ENCODE measurements at places on chromosomes 11 and 22. TPM values are rescaled to one million over a fixed set of nuclear protein-coding genes. Genes with fewer than 3 reads are reported as not detected.

- no peak overlapping the region for H3K27ac ChIP-seq
- no peak overlapping the region for H3K4me3 ChIP-seq
- no peaks in the 10 kb centered on the region for H3K36me3 ChIP-seq
Measured at GRCh38 chr11:3894128-3894731, 38.8 kb downstream of the STIM1 start.

GRCh38 chr11:69193151-69193550 is 37.4 kb downstream of the SMIM38 start:
- H3K27ac ChIP-seq, result no peak overlapping the region
- peak; percentile 67 for DNase-seq
- H3K36me3 ChIP-seq, result no peaks in the 10 kb centered on the region
- no peaks in the 10 kb centered on the region for H3K27me3 ChIP-seq
- H3K4me1 ChIP-seq, result peaks cover 29% of the 10 kb centered on the region
- H3K4me3 ChIP-seq, result no peak overlapping the region

GRCh38 chr11:118658429-118659313 is 20.8 kb downstream of the TREH start:
- no peak overlapping the region for H3K27ac ChIP-seq
- peaks cover 48% of the 10 kb centered on the region for H3K4me1 ChIP-seq
- H3K4me3 ChIP-seq, result no peak overlapping the region
- DNase-seq, result no peak
- H3K27me3 ChIP-seq, result no peaks in the 10 kb centered on the region
- peaks cover 58% of the 10 kb centered on the region for H3K36me3 ChIP-seq

- H3K4me3 ChIP-seq, result no peak overlapping the region
- H3K27me3 ChIP-seq, result no peaks in the 10 kb centered on the region
- H3K27ac ChIP-seq, result no peak overlapping the region
- DNase-seq, result no peak
- H3K4me1 ChIP-seq, result no peaks in the 10 kb centered on the region
Measured at GRCh38 chr22:23675502-23676415, 15.1 kb upstream of the RGL4 start.

DNA sequence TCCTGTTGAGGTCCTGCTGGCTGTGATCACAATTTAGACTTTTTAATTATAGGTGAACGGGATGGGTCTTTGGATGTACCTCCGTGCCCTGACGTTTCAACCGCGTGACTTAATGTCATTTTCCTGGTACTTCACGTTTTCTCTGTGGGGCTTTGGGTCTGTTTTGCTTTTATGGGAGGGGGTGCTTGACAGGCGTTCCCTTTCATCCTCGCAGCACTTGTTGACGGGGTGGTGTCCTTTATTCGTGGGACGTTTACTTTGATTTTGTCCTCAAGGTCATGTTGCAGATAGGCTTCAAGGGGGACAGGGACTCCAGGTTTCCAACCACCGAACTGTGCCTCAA is 994 bp downstream of the PPP6R3 start:
- H3K4me3 ChIP-seq, result peak overlapping the region; percentile 59
- H3K27me3 ChIP-seq, result no peaks in the 10 kb centered on the region
- H3K36me3 ChIP-seq, result no peaks in the 10 kb centered on the region
- H3K27ac ChIP-seq, result no peak overlapping the region
- no peak for DNase-seq

DNA sequence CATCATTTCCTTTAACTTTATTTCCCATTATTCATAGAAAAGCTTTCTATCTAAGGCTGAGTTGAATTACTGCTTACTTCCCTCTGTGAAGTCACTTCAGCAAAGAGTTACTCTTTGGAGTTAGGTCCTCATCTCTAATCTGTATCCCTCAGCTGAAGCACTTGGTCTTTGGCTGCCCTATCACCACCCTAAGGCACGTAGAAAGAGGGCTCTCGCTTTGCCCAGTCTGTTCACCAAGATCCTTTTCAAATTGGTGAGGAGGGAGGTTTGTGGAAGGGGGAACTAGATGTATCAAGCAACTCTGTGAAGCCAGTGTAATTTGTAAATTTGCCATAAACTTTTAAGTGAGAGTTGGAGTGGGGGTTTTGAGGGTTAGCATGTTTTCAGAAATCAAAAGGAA is 43.4 kb downstream of the PAX6 start:
- peaks cover 8% of the 10 kb centered on the region for H3K4me1 ChIP-seq
- H3K27ac ChIP-seq, result peak overlapping the region; percentile 3
- no peaks in the 10 kb centered on the region for H3K27me3 ChIP-seq
- DNase-seq, result no peak
- no peaks in the 10 kb centered on the region for H3K36me3 ChIP-seq

DNA sequence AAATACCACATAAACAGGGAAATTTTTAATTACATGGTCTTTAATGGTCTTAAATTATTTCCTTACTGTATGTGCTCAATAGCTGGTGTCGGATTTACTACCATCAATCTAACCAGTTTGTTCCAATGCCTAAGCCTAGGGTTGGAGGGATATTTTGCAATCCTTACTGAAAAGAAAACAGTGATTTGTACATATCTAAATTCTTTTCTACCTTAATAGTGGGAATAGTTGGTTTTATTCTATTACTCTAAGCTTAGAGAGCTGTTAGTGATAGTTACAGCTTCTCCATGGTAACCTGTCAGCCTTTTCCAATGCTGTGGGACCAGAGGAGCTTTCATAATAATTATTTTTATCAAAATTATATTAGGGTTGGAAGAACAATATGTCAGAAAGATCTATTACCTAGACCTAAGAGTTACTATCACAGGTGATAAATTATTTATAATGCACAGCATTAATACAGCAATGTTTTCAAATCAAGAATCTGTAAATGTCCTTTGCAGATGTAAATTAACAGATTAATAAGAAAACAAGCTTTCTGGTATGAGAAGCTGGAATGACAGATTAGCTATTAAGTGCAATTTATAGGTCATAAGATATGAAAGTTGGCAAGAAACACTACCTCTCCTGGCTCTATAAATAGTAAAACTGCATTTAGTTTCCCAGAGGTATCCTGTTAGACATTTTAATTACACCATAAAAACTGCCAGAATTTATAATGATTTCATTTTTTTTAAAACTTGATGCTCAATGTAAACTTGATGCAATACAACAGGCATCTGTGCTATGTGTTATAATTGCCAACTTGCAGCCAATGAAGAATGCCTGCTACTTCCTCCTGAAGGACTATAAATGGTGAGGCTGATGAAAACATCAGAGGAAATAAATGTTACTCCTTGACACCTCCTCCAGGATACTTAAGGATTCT is 262.0 kb upstream of the PITPNB start:
- peak; percentile 52 for DNase-seq
- no peaks in the 10 kb centered on the region for H3K27me3 ChIP-seq
- no peak overlapping the region for H3K4me3 ChIP-seq
- H3K36me3 ChIP-seq, result no peaks in the 10 kb centered on the region

GRCh38 chr11:32894149-32894827 is 1.7 kb downstream of the QSER1 start:
- H3K27ac ChIP-seq, result peak overlapping the region; percentile 94
- peak overlapping the region; percentile 79 for H3K4me3 ChIP-seq
- H3K27me3 ChIP-seq, result no peaks in the 10 kb centered on the region
- H3K36me3 ChIP-seq, result no peaks in the 10 kb centered on the region

GRCh38 chr11:35160246-35160824 is 21.4 kb downstream of the CD44 start:
- DNase-seq, result no peak
- H3K4me3 ChIP-seq, result no peak overlapping the region
- no peak overlapping the region for H3K27ac ChIP-seq
- no peaks in the 10 kb centered on the region for H3K27me3 ChIP-seq

DNA sequence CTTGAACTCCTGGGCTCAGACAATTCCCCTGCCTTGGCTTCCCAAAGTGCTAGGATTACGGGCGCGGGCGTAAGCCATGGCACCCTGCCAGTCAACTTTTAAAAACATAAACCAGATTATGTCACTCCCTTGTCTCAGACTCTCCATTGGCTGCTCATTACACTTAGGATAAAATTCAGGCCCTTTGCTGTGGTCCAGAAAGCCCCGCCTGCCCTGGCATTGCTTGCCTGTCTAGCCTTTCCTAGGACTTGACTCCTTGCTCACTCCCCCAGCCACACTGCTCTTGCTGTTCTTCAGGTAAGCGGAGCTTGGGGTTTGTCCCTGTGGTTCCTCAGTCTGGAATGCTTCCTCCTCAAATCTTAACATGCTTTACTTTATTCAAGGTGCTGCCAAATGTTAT is 30.5 kb downstream of the DIXDC1 start:
- H3K4me3 ChIP-seq, result no peak overlapping the region
- H3K27ac ChIP-seq, result no peak overlapping the region
- DNase-seq, result no peak

DNA sequence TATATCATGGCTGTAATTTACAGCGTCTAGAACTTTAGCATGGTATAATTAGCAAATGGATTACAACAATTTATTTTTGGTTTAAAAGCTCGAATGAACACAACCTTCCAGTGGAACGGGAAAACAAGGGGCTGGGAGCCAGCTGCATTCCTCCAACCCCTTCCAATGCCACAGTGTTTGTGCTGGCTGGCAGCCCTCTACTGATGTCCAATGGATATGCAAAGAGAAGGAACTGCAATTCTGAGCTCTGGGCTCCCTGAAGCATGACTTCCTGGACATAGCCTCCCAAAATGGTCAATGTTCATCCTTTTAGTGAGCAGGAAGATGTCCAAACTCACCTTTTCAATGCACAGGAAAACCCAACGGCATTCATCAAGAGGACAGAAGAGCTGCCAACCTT is 288.3 kb downstream of the TENM4 start:
- no peaks in the 10 kb centered on the region for H3K4me1 ChIP-seq
- no peaks in the 10 kb centered on the region for H3K36me3 ChIP-seq
- H3K27me3 ChIP-seq, result no peaks in the 10 kb centered on the region
- peak; percentile 15 for DNase-seq
- H3K4me3 ChIP-seq, result no peak overlapping the region

- H3K27ac ChIP-seq, result no peak overlapping the region
- H3K4me3 ChIP-seq, result no peak overlapping the region
- H3K36me3 ChIP-seq, result no peaks in the 10 kb centered on the region
- no peak for DNase-seq
Measured at GRCh38 chr22:32318361-32318760, 39.3 kb upstream of the RFPL3 start.

DNA sequence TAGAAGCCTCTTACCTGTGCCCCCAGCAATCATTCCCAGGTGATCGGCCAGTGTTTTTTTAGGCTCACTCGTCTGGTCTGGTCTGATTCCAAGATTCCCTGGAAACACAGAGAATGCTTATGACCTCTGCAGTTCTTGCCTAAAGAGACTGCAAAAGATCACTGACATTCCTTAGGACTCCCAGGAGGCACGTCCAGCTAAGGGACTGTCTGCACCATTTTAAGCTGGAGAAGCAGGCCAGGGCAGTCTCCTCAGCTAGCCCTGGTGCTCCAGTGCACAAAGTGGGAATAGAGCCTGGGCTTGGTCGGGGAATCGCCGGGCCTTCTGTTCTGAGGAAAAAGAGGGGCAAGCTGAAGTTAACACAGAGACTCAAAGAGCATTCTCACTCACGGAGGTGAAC is 4.8 kb downstream of the CYB5R2 start:
- peak overlapping the region; percentile 15 for H3K27ac ChIP-seq
- DNase-seq, result no peak
- peaks cover 9% of the 10 kb centered on the region for H3K27me3 ChIP-seq
- H3K4me1 ChIP-seq, result peaks cover 52% of the 10 kb centered on the region
- peaks cover 3% of the 10 kb centered on the region for H3K36me3 ChIP-seq

DNA sequence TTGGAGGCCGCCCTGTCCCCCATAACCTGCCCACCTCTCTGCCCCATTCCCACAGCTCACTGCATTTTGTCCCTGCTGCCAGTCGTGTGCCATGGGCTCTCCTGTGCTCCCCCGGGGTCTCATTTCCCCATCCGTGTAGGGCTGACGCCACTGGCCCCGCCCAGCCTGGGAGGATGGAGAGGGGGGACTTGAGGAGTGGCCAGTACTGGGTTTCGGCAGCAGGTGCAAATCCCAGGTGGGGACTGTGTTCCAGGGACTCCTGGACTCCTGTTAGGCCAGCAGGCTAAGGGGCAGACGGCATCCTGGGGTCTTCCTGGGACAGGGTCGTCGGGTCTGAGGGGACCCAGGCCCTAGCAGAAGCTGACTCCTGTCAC is 1.2 kb upstream of the MYO7A start:
- peaks cover 49% of the 10 kb centered on the region for H3K4me1 ChIP-seq
- H3K27me3 ChIP-seq, result no peaks in the 10 kb centered on the region
- DNase-seq, result no peak
- peaks cover 43% of the 10 kb centered on the region for H3K36me3 ChIP-seq
- no peak overlapping the region for H3K27ac ChIP-seq
- H3K4me3 ChIP-seq, result peak overlapping the region; percentile 54

DNA sequence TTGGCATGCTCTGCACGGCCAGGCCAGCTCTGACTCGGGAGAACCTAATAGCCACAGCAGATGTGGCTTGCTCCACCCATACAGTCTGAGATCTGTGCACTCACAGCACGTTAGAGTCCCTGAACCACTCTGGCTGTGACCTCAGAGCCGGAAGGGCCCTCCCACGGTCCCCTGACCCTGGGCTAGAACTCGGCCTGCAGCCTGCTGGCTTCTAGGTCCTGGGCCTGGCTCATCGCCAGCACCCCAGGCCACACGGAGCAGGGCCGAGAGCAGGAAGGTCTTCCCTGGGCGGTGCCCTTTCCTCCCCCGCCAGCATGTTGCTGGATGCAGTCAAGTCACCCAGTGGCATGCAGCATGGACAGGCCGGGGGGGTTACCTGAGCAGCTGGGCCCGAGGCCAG is 35.3 kb upstream of the TTLL12 start:
- H3K4me1 ChIP-seq, result peaks cover 24% of the 10 kb centered on the region
- H3K4me3 ChIP-seq, result no peak overlapping the region
- H3K27ac ChIP-seq, result no peak overlapping the region
- no peak for DNase-seq

GRCh38 chr11:30326906-30327305 is 4.0 kb downstream of the ARL14EP start:
- H3K36me3 ChIP-seq, result no peaks in the 10 kb centered on the region
- H3K4me3 ChIP-seq, result no peak overlapping the region

DNA sequence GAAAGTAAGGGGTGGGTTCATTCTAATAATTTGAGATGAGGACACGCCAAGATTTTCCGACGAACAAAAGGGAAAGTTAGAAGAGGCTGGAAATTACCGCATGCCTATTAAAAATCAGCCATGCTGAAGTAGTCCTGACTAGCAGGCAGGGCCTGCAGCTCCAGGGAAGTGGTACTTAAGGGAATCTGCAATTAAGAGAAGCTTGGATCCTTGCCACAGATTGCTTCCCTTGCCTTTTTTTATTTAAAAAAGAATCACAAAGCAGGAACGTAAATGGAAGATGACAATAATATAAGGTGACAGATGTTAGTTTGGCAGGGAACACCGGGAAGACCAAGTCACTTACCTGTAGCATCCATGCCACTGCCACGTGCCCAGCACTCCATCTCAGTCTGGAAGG is 359.3 kb downstream of the CADM1 start:
- DNase-seq, result no peak
- H3K4me3 ChIP-seq, result no peak overlapping the region
- no peak overlapping the region for H3K27ac ChIP-seq

The MGAT3 gene
- 30.0 TPM for total RNA-seq

The C11orf52 gene
- total RNA-seq, result 0.88 TPM

The CCDC88B gene
- 4.2 TPM for total RNA-seq

The MYBPC3 gene
- 0.06 TPM for total RNA-seq

The ZNF202 gene
- 10.7 TPM for total RNA-seq

The PARVB gene
- 9.7 TPM for total RNA-seq

The LRRC56 gene
- total RNA-seq, result 2.9 TPM

The TRMU gene
- 37.0 TPM for total RNA-seq

The ASPHD2 gene
- 8.0 TPM for total RNA-seq

The NCF4 gene
- 7.1 TPM for total RNA-seq

Data from spinal cord (tissue), 10 donors.